ENCODE measurements at places on chromosomes 6 and 20.

GRCh38 chr6:124055395-124055794 lies 251.7 kb downstream of the NKAIN2 start:
- no peak for DNase-seq

DNA sequence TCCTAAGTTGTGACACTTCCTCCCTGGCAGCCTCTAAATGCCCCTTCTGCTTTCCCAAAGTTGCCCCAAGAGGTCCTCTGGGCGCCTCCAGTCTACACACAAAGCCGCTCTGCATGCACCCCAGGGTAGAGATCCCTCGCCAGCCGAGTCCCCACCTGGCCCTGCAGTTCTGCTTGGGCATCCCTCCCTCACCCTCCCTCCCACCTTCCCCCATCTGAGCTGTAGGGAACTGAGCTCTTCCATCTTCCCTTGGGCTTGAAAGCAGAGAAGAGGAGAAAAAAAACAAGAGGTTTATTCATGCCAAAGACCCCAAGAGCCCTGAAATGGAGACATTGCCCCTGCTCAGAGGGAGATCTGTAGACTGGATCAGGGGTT lies 5.7 kb upstream of the FGD2 start:
- no peak for DNase-seq

- no peak for DNase-seq
Observed at GRCh38 chr6:25043892-25044291, 108.1 kb upstream of the RIPOR2 start.

DNA sequence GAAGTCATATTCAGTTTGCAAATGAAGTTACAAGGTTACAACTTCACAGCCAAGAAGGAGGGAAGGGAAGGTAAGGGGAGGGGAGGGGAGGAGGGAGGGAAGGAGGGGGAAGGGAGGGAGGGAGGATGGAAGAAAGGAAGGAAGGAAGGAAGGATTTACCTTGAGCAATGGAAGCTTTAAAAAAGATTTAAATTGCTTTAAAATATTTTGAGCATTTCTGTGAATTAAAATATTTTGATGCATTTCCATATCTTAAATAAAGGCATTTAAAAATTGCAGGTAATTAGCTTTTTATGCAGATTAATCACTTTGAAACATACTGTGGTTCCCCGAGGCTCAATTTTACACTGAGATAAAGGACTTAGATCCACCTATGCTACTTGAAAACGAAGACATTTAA lies 618.0 kb downstream of the TFAP2A start:
- no peak for DNase-seq

DNA sequence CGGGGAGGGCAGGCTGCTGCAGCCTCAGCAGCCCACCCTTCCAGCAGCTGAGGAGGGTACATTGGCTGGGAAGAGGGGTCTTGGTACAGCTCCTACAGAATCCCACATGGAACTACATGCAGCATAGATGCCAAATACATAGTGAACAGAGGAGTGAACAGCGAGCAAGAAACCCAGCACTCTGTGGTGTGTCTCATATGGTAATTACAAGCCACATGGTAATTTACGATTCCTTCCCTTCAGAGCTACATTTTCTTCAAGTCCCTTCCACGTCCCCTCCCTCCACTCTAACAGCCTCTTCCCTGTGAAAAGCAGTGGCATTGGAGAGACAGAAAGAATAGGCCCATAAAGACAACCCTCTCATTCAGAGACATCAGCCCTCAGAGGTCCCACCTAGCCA lies 167.7 kb downstream of the SYNDIG1 start:
- DNase-seq: no peak

DNA sequence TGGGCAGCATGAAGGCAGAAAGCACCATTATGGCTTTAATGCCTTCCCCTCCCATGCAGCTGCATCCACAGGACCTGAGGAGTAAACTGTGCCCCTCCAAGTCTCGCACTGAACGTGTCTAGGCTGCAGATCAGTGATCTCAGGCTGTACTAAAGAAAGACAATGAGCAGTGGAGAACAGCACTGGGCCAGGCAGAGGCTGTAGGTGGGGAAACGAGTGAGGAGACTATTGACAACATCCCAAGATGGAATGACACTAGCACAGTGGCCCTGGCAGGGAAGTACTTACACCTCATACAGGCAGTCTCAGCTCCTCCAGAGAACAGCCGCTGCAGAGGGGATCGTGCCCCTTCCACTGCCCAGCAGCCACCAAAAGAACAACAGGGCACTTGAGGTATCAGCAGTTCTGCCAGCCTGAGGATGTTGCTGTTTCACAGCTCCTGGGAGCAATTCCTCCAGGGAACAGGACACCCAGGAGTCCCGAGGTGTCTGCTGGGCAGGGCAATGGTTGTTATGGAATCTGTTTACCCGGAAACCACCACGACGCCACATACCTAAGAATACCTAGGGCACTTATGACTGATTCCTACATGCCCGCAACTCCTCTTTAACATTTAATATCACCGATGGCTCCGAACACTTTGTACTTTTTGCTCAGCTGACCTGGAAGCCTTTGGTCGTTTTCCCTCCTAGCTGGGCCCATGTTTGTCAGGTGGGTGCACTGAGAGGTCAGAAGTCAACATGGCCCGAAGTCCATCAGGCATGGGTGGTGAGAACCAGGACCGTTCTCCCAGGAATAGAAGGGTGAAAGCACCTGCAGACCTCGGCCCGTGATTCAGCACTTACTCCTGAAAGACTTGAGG lies 79.1 kb downstream of the SLC22A23 start:
- DNase-seq: no peak

Data from activated T-cell treated with anti-CD3 and anti-CD28 coated beads, Interleukin-2, amount 50 U/mL, for 1 hour (primary cell).